Skin of body (tissue), 3 donors: ENCODE measurements at places on chromosomes 13 and 19. TPM values are rescaled to one million over a fixed set of nuclear protein-coding genes. Genes with fewer than 3 reads are reported as not detected.

DNA sequence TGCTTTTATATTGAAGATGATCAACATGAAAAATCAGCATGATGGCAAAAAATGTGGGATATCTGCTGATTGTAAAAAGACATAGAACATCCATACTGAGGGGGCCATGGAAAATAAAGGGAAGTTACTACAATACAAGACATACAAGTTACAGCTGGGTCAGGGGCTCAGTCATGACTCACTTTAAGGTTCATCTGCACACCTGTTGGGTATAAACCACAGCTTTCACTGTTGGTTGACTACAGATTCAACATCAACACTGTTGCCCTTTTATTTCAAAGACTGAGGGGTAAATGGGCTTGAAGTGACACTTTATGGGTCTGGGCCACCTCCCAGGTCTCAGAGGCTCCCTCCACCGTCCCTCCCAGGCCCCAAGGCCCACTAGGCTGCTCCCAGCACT is 98.1 kb upstream of the IRS2 start:
- no peak for DNase-seq

DNA sequence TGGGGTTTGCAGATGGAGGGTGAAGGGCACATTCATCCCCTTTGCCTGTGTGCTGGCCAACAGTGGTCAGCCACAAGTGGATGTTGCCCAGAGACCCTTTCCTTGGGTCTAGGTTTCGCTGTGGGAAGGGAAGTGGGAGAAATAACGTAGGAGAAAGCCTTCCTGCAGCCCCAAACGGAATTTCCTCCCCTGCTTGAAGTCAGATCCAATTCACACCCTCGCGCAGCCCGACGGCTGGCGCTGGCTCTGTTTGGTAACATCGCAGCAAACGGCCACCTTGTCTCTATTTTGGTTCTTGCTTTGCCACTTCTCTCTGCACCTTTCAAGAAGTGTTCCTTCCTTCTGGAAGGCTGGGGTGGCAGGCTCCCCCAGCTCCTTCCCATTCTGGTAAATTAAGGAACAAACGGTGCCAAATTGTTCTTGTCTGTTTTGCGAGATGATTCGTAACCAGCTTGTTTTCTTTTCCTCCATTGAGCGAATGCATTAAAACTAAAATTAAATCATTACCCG is 45.4 kb downstream of the CHST8 start:
- no peak for DNase-seq

GRCh38 chr13:113730831-113731191 is 28.2 kb upstream of the TMEM255B start:
- no peak for DNase-seq

- no peak for DNase-seq
Measured at GRCh38 chr13:48110931-48111721, 16.2 kb upstream of the MED4 start.

- no peak for DNase-seq
Measured at GRCh38 chr13:93767917-93768409, 541.4 kb downstream of the GPC6 start.

DNA sequence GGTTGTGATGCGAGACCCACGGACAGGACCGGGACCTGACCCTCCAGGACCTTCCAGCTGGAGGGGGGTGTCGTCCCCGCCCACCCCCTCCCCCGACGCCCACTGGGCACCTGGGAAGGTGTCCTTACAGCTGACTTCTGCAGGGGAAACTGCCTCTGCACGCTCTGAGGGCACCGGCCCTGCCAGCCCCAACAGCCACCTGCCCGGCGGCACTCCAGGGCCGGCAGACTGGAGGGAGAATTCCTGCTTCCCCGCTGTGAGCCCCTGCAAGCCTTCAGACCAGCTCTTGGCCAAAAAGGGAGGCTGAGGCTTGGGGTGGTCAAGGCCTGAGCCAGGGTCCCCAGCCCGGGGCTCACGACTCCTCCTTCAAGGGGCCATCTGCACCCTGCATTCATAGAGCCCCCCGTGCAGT is 1.2 kb downstream of the CNN2 start:
- no peak for DNase-seq

KIR2DL3 gene
- not detected for total RNA-seq

DNA sequence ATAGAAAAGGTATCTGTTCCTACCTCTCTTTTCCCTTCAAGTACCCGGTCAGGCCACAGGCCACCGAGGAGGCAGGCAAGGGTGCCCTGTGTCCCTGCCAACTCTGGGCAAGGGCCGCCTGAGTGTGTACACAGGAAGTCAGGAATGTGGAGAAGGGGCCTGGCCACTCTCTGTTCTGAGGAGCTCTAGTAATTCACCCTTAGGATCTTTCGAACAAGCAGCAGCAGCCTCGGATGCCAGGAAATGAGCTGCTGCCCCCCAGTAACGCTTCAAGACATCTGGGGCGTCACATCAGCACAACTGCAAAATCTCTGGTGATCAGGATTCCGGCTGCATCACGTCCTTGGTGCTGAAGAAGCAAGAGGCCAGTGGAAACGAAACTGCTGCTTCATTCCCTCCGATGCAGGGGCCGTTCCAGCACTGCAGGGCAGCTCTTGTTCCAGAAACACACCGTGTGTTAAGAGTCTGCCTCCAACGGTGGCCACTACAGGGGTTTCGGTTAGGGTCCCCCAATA is 2.0 kb downstream of the RAB20 start:
- no peak for DNase-seq

DNA sequence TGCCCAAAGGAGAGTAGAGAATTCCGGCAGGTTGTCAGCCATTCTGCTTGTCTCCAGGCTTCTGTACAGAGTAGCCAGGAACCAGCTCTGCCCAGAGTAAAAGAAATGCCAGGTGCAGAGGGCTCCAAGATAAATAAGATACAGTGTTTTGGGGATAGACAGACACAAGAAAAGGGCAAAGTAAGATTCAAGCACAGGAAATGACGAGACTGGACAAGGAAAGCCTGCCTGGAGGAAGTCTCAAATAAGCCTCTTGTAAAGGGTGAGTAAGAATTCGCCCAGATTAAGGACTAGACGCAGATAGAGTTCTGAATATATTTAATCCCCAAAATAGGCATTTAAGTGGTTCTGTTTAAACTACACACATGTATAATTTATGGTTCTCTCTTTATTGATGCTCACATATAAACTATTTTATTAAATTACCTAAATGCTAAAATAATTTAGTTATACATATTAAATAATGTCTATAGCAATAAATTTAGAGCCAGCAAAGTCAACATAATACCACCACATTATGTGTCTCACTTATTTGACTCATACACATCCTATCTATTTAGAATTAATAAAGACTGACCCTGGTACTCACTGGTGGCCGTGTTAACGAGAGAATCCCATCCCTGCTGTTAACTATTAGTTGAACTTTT is 98.4 kb upstream of the RAP2A start:
- DNase-seq, result no peak

GGACT gene
- total RNA-seq, result 5.1 TPM

DNA sequence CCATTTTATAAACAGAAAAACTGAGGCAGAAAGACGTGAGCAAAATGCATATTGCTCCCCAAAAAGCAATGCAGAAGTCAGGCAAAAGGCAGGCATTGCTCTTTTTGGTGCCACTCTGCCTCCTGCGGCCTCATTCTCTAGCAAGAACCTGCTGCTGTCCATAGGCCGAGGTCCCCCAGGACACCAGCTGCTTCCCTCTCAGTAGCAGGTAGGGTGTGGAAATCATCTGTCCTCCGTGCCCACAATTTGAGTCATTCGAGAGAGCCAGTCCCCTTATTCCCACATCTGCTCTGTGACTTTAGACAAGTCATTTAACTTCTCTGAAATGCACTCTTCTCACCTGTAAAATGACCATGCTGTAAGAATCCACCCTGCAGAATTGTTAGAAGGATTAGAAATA is 50.0 kb downstream of the TNFRSF19 start:
- no peak for DNase-seq

CEACAM7 gene
- 0.30 TPM for total RNA-seq

GRCh38 chr19:49858088-49858985 is 7.4 kb downstream of the PTOV1 start:
- DNase-seq, result no peak

- no peak for DNase-seq
Measured at GRCh38 chr13:94662274-94662945, 49.9 kb downstream of the SOX21 start.

- DNase-seq, result no peak
Measured at GRCh38 chr13:66001140-66001539, 1229.0 kb downstream of the PCDH9 start.

GRCh38 chr13:95559100-95559499 is 6.6 kb downstream of the CLDN10 start:
- no peak for DNase-seq

ZNF576 gene
- 4.6 TPM for total RNA-seq

SCGB2B2 gene
- total RNA-seq, result 0.59 TPM

- no peak for DNase-seq
Measured at GRCh38 chr19:6890401-6890913, 3.1 kb downstream of the ADGRE1 start.

ZNF443 gene
- 7.5 TPM for total RNA-seq

DNA sequence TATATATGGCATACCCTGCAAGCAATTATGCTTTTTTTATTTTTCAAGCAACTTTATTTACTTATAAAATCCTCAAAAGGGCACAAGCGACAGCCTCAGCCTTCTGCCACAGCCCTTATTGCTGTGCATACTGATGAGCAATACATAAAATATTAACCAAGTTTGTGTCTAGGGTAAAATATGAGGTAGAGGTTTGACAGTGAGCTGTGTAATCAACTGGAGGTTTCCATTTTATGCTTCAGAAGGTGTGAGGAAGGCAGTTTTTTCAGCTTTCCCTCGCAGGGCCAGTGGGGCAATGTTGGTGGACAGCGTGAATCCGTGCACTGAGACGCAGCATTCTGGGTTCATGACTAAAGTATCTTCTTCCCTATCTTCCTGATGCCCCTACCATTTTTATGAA is 310.4 kb downstream of the IRS2 start:
- no peak for DNase-seq

GRCh38 chr19:21432590-21432989 is 35.7 kb downstream of the ZNF493 start:
- no peak for DNase-seq

EXOC3L2 gene
- 0.89 TPM for total RNA-seq

SMAD9 gene
- 11.2 TPM for total RNA-seq
